ENCODE measurements at places on chromosomes 1 and 21. TPM values are rescaled to one million over a fixed set of nuclear protein-coding genes. Genes with fewer than 3 reads are reported as not detected.
A peak's percentile ranks its signal among the peaks of the same experiment; 100 is the strongest.

SHE gene
- total RNA-seq = 18.3 TPM

FAM43B gene
- total RNA-seq = 67.7 TPM

KCND3 gene
- 0.39 TPM for total RNA-seq

MT1HL1 gene
- not detected for total RNA-seq

PTPRF gene
- total RNA-seq = 9.2 TPM

DNA sequence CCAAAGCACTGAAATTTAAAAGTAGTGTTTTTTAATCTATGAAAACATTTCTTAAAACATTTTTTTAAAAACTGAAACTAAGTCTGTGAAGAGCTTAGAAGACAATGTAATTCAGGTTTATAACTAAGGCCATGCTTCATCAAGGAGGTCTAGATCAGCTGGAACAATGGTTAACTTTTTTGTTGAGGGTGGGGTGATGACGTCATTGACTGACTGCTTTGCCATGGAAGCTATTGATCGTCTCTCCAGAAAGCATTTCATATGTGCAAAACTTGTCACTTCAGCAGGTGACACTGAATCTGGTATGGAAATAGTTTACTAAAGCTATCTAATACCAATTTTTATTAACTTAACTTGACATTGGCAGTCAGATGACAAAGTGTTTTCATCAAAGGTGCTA, 21.0 kb downstream of the RAVER2 start:
- no peak for DNase-seq

- no peak for DNase-seq
Measured at GRCh38 chr1:205948039-205948438, 4.8 kb upstream of the SLC26A9 start.

GRCh38 chr1:66154394-66154793, 361.7 kb downstream of the PDE4B start:
- DNase-seq = no peak

DNA sequence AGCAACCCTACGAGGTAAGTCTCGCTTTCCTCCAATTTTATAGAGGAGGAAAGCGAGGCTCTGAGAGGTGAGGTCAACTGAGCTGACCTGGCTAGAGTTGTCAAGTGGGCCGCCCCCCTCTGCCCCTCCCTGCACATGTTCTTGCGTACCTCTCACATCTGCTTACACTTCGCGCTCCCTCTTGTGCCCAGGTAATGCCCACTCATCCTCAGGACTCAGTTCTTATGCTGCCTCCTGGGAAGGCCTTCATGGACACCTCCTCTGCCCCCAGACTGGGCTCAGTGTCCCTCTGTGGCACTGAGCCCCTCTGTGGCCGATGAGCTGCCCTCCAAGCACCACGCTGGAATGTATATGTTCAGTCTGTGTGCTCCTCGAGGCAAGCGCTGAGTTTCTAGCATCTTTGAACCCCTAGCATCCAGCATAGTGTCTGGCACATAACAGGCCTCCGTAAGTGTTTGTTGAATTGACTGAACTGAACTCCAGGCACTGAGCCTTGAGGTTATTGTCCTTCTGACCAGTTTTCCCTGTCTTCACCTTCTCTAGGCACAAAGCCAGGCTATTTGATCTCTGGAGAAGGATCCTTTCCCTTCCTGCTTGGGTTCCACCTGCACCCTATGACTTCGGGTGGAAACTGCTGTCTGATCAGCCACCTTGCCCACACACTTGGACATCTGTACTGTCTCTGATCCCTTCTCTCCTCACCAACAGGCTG, 13.5 kb downstream of the MOV10 start:
- DNase-seq = no peak

DNA sequence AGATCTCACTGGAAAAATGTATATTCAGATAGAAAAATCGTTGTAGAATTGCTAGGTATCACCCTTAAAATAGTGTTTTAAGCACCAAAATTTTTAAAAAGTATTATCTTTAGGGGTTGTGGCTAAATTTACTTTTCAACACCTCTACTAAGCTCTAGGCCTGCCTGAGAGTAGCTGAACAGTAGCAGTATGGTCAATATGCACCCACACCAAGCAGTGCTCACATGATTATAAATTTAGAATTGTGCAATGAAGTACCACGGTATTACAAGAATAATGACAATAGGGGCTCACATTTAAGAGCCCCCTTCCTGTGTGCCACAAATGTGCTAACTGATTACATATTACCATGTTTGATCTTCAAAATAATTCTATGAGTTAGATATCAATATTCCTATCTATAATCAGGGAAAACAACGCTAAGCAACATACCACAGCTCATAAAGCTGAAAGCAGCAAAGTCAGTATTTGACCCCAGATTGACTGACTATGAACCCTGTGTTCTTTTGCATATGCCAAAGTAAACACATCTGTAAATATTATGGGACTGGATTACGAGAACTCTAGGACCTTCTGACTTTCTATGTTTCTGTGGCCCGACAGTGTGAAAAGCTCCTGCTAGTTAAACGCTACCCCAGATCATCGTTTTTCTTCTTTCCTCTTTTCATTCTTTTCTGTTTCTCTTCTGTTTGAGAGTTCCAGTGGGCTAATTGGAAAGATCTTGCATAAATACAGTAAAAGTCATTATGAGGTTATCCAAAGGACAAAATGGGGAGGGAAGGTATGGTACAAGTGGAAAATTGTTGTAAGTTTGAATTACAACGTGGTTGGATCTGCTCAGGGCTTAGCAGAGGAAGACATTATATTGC, 201.1 kb upstream of the C1orf87 start:
- no peak for DNase-seq

DNA sequence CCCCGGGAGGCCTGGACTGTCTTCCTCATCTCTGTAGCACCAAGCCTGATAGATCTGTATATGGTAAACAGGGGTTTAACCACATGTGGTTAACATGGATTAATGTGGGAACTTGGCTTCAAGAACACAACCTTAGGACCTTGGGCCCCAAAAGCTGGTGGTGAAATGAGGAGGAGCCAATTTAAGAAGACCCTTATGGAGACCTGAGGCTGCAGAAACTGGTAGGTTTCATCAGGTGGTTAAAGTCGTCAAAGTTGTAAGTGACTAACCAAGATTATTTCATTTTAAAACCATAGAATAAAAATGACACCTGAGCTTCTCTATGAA, 14.0 kb downstream of the THEMIS2 start:
- DNase-seq = no peak

- no peak for DNase-seq
Measured at GRCh38 chr1:226369110-226369509, 38.8 kb downstream of the PARP1 start.

DNA sequence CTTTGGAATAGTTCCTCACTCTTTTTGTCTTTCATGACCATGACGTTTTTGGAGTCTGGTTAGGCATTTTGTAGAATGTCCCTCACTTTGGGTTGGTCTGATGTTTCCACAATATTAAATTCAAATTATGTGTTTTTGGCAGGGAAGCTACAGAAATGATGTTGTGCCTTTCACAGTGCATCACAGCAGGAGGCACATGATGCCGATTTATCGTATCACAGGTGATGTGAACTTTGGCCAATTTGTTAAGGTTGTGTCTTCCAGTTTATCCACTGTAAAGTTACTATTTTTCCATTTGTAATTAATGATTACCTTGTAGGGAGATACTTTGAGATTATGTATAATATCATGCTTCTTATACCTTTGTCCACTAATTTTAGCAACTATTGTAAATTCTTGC, 114.3 kb downstream of the FGGY start:
- DNase-seq = no peak

DNA sequence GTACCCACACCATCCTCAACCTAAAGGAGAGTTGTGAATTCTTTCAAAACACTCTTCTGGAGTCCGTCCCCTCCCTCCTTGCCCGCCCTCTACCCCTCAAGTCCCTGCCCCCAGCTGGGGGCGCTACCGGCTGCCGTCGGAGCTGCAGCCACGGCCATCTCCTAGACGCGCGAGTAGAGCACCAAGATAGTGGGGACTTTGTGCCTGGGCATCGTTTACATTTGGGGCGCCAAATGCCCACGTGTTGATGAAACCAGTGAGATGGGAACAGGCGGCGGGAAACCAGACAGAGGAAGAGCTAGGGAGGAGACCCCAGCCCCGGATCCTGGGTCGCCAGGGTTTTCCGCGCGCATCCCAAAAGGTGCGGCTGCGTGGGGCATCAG, 638 bp upstream of the OLIG2 start:
- no peak for DNase-seq

- DNase-seq = peak; percentile 1
Measured at GRCh38 chr21:46124083-46124925, 26.4 kb downstream of the COL6A2 start.

- DNase-seq = no peak
Measured at GRCh38 chr1:171739656-171740055, 2.2 kb downstream of the VAMP4 start.

GRCh38 chr1:36107394-36107793, 17.6 kb downstream of the COL8A2 start:
- no peak for DNase-seq

- peak; percentile 24 for DNase-seq
Measured at GRCh38 chr1:53715478-53715877, 23.5 kb downstream of the GLIS1 start.

DNA sequence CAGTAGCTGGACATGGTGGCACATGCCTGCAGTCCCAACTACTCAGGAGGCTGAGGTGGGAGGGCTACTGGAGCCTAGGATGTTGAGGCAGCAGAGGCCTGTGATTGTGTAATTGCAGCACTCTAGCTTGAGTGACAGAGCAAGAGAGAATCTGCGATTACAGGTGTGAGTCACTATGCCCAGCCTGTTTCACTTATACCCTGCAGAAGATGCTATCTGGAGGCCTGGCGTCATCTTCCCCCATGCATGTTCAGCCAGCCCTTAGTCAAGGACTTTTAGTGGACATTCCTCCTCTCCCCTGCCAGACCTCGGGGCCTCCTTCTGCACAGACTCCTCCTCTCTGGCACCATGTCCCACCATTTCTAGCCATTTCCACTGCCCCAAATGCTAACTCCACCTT, 36.3 kb upstream of the RCC2 start:
- DNase-seq = peak; percentile 65

- no peak for DNase-seq
Measured at GRCh38 chr21:44263221-44263760, 1.6 kb upstream of the DNMT3L start.

- no peak for DNase-seq
Measured at GRCh38 chr1:213138892-213139291, 87.9 kb downstream of the RPS6KC1 start.

GRCh38 chr1:47696737-47697441, 259.0 kb downstream of the FOXD2 start:
- peak; percentile 17 for DNase-seq

GRCh38 chr1:209072481-209072880, 511.0 kb upstream of the CAMK1G start:
- no peak for DNase-seq

DNA sequence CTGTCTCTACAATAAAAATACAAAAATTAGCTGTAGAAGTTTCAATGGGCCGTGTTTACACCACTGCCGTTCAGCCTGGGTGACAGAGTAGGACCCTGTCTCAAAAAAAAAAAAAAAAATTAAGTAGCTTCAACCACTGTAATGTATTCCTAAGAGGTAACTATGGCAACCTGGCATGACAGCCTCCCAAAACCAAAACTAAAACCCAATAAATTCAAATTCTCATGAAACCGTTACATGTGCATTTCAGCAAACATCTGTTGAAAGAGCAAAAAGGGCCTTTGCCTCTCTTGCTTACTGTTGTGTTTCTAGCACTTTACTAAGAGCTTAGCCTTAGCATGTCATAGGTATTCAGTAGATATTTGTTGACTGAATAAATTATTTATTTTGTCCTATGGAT, 33.5 kb downstream of the ODR4 start:
- no peak for DNase-seq

GRCh38 chr1:112196731-112197130, 199.3 kb upstream of the CTTNBP2NL start:
- no peak for DNase-seq

DNA sequence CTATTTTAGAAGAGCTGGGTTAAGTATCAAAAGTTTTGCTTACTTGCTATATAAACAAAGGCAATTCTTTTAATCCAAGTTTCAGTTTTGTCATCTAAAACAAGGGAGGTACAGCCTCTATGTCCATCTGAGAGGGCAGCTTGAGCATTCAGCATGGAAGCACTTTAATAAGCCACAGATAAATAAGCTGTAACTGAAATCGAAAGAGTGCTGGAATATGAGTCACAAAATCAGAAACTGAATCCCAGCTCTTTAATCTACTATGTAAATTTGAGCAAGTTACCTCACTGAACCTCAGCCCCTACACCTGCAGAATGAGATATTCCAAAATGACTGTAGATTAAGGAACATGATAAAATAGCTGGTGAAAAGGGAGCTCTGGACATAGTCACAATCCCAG, 80.0 kb upstream of the HP1BP3 start:
- no peak for DNase-seq

DNA sequence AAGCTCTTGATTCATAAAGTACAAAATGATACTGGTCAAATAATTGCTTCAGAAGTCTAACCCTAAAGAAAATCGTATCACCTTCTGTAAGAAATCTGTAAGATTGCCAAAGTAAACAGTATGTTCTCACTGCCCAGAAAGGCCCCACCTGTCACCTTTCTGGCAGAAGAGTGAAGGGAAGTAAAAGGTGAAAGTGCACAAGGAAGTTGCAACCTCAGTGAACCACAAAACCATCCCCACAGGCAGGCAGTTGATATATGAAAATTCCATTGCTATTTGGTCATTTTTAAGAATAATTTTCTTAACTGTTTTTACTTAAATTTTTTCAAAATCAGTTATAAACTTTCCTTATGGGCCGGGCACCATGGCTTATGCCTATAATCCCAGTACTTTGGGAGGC, 48.5 kb upstream of the FBXO28 start:
- no peak for DNase-seq

GRCh38 chr1:246492611-246493245, 14.4 kb downstream of the SMYD3 start:
- peak; percentile 64 for DNase-seq

DNA sequence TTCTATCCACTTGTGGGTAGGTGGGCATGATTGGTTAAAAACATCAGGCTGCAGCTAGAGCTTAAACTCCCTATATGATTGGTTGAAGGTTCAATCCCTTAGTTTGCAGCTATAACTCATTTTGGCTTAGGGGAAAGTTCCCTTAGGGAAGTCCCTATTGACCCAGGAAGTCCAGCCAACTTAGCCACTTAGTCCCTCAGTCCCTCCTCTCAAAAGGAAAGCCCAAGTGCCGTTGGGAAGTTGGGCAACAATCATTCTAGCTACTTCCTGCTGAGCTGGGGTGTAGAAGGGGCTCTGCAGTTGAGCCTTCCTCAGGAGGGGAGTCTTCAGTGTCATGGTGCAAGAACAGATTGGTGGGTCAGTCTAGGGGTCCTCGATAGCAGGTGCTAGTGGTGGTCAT, 12.2 kb downstream of the MSTO1 start:
- DNase-seq = no peak

- no peak for DNase-seq
Measured at GRCh38 chr1:158227904-158228623, 26.2 kb upstream of the CD1A start.

Measured in adrenal gland (tissue), 19 donors.